ENCODE measurements at places on chromosomes 1 and 21.

DNA sequence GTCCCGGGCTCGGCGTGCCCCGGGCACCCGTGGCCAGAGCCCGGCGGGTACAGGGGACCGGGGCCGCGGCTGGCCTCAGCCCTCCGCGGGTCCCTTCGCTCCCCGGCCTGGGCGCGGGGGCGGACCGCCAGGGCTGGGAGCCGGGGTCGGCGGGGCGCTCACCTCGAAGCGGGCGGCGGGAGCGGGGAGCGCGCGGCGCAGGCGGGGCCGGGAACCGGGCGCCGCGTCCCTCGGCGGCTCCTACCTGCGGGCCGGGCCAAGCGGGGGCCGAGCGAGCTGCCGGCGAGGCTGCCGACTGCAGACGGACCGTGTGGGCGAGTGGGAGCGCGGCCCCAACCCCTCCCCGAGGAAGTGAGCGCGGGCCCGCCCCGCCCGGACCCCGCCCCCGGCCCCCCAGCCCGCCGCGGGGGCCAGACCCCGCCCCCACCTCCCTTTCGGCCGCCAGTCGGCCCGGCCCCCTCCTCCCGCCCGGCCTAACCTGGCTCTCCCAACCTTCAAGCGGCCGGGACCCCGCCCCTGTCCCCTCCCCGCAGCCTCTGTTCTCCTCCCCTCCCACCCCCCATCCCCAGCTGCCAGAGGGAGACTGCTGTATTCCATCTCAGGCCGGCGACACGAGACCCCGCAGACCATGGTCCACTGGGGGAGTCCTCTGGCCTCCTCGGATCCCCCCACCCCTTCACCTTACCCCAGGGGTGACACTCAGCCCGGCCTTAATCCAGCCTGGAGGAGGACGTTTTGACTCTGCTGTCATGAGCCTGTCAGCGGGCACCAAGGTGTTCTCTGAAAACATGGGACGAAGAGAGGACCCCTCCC lies at the start of gene FHL3:
FHL3 (minus strand) TSS at position 320 of the 813 bp plus-strand sequence. CDS start 6,102 bp downstream, outside the sequence.
- DNase-seq = no peak

DNA sequence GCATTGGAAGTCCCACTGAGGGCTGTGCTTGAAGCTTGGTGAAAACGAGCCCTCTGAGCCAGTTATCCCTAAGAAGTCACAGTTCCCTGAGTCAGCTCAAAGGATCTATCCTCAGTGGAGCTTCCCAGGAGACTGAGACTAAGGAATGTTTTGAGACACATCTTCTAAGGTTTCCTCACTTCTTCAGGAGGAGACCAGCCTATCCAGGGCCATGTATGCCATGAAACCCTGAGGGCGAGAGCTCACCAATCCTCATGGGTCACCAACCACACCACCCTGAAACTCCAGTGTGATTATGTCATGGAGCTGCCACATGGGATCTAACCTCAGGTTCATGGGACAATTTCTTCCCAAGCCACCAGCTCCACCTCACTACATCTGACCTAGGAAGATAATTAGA lies 7.6 kb upstream of the TIE1 start:
- no peak for DNase-seq

GRCh38 chr1:202078241-202078640 lies 44.5 kb upstream of the GPR37L1 start:
- no peak for DNase-seq

DNA sequence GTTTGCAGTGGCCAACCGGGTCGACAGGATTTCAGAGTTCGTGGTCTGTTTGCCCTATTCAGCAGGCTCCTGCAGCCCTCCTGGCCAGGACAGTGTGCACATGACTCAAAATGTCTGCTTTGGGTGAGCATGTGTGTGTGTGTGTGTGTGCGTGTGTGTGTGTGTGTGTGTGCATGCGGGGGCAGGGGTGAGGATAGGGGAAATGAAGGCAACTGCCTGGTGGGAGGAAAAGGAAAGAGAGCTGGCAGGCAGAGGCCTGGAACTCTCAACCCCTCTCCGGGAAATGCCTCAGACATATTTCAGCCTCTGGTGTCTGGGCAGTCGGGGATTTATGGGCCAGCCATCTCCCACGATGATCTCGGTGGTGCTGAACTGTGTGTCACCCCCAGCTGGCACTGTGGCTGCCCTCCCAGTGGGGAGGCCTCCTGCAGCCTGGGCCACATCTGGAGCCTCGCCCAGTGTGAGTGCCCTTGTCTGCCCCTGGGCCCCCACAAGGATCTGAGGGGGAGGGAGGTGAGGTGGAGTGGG lies 15.2 kb downstream of the CDCP2 start:
- DNase-seq = no peak

DNA sequence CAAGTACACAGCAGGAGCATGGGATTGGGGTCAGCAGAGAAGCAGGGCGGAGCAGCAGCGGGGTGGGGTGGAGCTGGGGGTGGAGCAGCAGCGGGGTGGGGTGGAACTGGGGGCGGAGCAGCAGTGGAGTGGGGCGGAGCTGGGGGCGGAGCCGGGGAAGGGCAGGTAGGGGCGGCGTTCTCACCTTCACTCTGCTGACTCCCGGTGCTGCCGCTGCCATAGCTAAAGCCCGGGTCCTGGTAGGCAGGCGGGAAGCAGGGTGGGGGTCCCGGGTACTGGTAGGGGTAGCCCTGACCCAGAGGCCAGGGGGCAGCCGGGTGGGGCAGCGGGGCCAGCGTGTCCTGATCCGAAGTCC lies 6.7 kb downstream of the TAS1R3 start:
- no peak for DNase-seq

GRCh38 chr1:64223329-64224151 lies 20.1 kb downstream of the UBE2U start:
- DNase-seq = no peak

DNA sequence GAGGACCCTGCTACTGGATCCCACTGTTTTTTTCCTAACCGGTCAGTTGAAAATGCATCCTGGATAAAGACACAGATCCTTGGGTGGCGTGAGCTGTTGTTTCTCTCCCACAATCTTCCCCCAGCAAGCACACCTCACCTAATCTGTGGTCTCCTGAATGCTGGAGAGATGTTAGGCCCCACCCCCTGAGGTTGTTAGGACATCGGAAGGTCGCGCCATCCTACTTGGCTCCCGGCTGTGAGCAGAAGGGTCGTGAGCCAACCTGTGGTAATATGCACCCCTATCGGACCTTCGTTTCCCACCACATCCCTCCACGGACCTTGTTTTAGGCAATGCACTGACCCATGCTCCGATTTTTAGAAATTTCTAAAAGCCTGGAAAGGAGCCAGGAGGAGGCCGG lies 89.9 kb upstream of the IPO9 start:
- no peak for DNase-seq

- no peak for DNase-seq
Measured at GRCh38 chr1:36135796-36136195, 10.8 kb upstream of the COL8A2 start.

DNA sequence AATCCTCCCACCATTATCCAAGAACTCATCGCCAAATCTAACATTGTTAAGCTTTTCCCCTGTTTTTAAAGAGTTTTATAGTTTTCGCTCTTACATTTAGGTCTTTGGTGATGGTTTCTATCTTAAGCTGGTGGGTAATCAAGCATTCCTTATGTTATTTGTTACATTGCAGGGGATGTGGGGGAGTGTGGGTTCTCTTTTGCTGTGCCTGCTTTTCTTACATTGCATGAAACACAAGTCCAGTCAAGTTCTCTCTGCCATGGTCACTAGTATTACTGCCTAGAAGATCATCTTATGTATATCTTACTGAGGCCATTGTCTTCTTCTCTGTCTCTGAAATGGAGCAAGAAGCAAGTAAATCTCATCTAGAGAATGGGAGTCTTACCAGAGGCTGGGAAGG lies 27.3 kb upstream of the S100A7 start:
- DNase-seq = no peak

DNA sequence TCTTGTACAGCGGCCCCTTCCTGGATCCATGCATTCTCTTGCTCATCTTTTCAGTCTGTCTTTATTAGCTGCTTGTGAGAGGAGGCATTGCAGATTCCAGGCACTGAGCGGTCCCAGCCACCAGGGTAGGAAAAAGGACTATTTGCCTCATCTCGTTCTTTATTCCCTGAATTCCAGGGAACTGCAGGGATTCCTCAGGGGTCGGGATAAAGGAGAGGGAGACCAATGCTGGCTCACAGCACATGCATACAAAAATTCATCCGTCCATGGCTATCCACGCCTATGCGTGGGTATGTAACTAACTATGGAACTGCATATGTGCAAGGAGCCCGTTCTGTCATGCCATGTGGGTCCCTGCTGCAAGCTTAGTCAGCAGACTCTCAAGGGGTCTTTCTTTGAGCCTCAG lies 879 bp upstream of the PLPPR5 start:
- no peak for DNase-seq

DNA sequence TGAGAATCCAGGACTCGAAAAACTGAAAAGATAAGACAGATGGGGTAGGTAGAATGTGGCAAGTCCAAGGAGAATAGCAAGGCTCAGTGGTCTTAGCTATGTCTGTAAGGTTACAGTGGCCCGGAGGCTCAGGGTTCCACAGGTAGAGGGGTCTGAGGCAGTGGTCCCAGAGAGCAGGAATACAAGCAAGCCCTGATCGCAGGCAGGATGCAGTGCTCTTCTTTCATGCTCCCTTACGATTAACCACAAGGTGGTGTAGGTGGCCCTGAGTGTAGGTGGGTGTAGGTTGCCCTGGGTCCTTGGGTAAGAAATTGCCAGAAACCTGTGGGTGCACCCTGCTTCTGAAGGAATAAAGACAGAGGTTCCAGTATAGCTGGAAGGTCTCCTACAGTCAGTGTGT lies 99.1 kb upstream of the RAB3GAP2 start:
- no peak for DNase-seq

DNA sequence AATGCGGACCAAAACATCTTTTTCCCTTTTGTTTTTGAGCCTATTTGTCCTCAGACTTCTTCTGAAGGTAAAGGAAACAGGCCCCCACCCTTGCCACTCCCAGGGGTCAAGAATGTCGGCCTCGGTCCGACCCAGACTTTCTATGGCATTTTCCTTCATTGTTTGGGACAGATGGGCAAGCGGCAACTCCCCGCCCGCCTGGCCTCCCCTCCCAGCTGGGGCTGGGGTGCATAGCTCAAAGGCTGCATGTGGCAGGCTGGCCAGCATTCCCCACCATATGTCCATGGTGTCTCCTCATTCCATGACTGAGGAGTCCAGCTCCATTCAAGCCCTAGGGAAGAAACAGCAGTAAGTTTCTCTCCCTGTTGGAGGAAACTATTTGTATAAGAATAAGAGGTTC lies 29.4 kb upstream of the TSPEAR start:
- no peak for DNase-seq

DNA sequence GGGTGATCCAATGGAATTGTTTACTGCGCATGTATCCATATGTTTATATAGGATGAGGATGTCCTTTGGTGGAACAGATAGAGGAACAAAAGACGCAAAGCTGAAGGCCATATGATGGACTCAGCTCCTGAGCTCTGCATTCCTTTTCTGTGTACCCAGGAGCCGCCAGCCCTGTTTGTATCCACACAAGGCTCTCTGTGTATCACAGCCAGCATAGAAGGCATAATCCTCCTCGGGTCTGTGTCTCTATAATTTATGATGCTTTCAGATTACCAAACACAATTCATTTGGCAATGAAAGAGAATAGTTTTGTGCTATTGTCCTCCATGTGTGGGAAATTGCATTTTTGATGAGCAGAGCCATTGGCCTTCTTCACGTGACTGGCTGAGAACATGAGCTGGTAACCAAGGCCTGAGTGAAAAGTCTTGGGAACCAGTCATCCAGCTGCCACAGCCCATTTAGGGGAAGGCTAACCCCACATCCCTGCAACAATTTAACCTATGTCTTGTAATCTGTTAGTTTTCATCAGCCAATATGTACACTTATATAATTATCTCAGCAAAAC lies 119.2 kb downstream of the PBX1 start:
- no peak for DNase-seq

DNA sequence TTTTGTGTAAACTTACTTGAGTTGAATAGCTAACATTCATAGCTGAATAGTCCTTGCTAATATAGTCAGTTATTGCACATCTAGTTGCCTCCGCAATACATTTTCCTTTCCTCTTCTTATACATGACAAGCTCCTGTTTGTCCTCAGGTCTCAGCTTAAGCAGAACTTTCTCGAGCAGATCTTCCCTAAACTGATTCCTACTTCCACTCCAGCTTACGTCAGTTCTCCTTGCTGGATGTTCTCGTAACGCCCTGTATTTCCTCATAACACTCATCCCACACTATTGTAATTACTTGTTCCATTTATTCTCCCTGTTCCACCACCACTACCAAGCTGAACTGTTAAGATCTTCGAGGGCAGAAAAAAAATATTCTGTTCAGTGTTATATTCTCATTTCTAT lies 15.1 kb upstream of the OMA1 start:
- DNase-seq = no peak

GRCh38 chr1:209607102-209607794 lies 23.7 kb downstream of the CAMK1G start:
- no peak for DNase-seq

DNA sequence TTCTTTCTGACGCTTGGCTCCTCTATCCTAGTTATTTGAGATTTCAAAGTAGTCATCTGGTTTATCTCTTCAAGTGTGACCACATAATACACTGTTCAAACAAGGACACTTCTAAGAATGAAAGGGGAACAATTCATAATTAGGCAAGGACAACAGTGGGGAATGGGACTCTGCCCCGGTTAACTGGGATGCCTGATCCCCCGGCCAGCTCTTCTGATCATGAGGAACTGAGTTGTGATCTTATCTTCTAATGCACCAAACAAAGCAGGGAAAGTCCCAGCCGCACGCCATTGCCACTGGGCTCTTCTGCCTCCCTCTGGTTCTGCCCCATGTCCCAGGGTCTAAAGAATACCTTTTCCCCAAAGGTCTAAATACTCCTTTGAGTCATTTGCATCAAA lies 158.2 kb upstream of the IRF2BP2 start:
- DNase-seq = no peak

DNA sequence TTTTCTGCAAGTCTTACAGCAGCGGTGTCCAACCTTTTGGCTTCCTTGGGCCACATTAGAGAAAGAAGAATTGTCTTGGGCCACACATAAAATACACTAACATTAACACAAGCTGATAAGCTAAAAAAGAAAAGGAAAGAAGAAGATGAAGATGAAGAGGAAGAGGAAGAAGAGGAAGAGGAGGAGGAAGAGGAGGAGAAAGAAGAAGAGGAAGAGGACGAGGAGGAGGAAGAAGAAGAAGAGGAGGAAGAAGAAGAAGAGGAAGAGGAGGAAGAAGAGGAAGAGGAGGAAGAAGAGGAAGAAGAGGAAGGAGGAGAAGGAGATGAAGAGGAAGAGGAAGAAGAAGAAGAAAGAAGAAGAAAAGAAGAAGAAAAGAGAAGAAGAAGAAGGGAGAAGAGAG lies 230.7 kb downstream of the DENND1B start:
- no peak for DNase-seq

DNA sequence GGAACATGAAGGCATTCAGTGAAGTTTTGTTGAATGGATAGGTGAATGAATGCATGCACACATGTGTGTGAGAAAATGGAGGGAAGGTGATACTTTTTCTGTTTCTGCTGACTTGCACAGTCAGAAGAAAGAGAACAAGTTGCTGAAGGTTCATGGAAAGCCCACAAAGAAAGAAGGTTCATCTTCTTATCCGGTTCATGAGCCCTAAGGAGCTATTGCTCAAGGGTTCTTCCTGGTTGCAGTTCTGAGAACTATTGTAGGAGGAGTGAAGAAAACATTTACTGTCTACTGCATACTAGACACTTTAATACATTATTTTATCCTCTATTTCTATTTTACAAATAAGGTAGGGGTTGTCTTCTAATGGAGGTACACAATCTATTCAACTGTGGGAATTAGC lies 13.4 kb upstream of the NIBAN1 start:
- DNase-seq = no peak

- no peak for DNase-seq
Measured at GRCh38 chr1:2991753-2992495, 29.3 kb upstream of the ACTRT2 start.

GRCh38 chr21:41501919-41502318 lies 6.0 kb downstream of the TMPRSS2 start:
- no peak for DNase-seq

- no peak for DNase-seq
Measured at GRCh38 chr1:48878191-48878940, 101.7 kb upstream of the BEND5 start.

Measured in stimulated activated CD8-positive, alpha-beta memory T cell treated with anti-CD3 and anti-CD28 coated beads, Interleukin-4, amount 100 ng/mL, for 4 hours (primary cell).